ENCODE measurements at places on chromosomes 3 and 15.

DNA sequence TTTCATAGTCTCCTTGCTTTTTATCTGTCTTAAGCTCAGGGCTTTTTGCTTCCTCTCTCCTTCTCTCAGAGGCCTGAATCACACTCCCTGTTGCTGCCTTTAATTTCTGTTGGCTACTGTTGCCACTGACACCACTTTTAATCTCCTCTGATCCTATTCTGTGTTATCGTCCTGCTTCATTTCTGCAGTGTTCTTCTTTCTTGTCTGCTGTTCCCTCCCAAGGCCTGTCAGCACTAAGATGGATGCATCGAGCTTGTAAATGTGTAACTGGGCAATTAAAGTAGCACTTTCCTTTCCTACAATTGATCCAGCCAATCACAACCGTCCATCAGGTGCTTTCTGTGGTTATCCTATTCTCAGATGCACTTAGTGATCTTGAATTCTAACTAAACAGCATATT is 71.3 kb upstream of the VEPH1 start:
- no peak for DNase-seq

- no peak for DNase-seq
Measured at GRCh38 chr15:69377216-69377970, 36.8 kb upstream of the KIF23 start.

- DNase-seq, result no peak
Measured at GRCh38 chr15:52800828-52801747, 11.0 kb upstream of the ONECUT1 start.

DNA sequence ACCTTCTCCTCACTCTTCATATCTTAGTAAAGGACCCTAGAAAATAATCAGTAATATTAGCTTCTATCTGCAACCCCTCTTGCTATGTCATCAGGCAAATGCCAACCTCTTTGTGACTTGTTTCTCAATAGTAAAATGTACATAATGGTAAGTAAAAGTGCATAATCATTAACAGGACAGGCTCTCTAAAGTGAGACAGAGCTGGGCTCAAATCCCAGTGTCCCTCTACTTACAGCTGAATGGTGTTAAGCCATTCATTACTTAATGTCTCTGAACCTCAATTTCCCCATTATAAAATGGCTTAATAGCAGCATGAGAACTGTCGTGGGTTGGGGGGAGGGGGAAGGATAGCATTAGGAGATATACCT is 62.6 kb upstream of the ATP11B start:
- no peak for DNase-seq

DNA sequence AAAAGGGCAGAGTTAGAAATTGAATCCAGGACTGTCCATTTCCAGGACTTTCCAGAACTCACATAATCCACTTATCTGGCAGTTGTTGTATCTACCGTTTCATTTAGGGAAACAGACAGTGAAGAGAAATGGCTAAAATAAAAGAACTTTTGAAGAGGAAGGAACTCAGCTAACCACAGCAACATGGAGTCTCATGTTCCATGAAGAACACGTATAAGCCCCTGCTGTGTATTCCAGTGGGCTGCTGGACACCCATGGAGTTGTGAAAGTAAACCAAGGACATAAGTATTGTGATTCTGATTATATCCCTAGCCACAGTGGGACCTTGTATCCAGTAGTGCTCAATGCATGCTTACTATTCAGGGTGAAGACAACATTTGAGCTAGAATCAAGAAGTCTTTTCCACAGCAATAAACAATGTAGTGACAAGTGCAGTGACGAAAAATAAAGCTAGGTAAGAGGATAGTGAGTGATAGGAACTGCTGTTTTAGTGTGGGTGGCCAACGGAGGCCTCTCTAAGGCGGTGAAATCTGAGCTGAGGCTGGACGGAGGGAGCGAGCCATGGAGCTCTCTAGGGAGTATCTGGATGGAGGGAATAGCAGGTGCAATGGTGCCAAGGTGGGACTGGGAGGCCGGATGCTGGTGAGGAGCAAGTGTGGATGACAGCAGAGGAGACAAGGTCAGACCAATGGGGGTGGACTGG is 26.8 kb upstream of the TRH start:
- no peak for DNase-seq
